ENCODE measurements at places on chromosomes 2 and 18. TPM values are rescaled to one million over a fixed set of nuclear protein-coding genes. Genes with fewer than 3 reads are reported as not detected.

The GKN2 gene
- total RNA-seq = not detected

DNA sequence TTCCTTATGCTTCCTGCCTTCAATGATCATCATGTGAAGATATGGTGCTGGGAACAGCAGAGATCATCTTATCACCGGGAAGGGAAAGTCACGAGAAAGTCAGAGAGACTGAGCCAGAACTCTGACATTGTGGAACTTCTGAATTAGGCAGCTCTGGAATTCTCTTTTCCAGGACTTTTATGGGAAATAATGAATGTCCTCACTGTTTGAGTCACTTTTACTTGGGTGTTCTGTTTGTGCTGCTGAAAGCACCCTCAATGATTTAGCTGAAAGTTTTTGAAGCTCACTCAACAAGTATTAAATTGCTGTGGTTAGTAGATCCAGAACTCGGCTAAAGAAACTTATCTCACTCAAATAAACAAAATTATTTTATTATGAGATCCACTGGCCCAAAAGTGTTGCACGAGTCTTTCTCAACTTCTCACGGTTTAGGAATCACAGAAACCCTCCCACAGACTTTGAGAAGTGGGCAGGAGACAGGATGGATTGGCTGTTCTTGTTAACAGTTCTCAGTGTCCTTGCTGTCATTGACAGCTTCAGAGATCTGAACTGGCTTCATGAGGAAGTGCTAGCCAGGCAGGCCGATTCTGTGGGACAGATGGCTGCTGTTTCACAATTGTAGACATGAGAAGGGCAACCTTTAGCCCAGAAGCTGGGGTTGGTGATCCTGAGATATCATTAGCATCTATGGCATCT is 26.4 kb upstream of the ATRAID start:
- no peaks in the 10 kb centered on the region for H3K4me1 ChIP-seq
- H3K27me3 ChIP-seq = peaks cover 10% of the 10 kb centered on the region
- H3K36me3 ChIP-seq = no peaks in the 10 kb centered on the region
- H3K4me3 ChIP-seq = no peak overlapping the region
- no peak overlapping the region for H3K27ac ChIP-seq
- no peak for DNase-seq

- H3K27me3 ChIP-seq = no peaks in the 10 kb centered on the region
- peaks cover 9% of the 10 kb centered on the region for H3K4me1 ChIP-seq
- no peak for DNase-seq
- peaks cover 44% of the 10 kb centered on the region for H3K36me3 ChIP-seq
- H3K4me3 ChIP-seq = no peak overlapping the region
- no peak overlapping the region for H3K27ac ChIP-seq
Observed at GRCh38 chr2:241724975-241725870, 9.2 kb upstream of the D2HGDH start.

GRCh38 chr2:84537251-84537650 is 21.0 kb downstream of the DNAH6 start:
- no peak overlapping the region for H3K4me3 ChIP-seq
- no peaks in the 10 kb centered on the region for H3K27me3 ChIP-seq
- DNase-seq = no peak
- no peaks in the 10 kb centered on the region for H3K36me3 ChIP-seq
- peaks cover 18% of the 10 kb centered on the region for H3K4me1 ChIP-seq

The TMEM182 gene
- 6.1 TPM for total RNA-seq

Measured in activated CD4-positive, alpha-beta T cell treated with anti-CD3 and anti-CD28 coated beads for 36 hours (primary cell).